ENCODE measurements at places on chromosomes 2 and 18. TPM values are rescaled to one million over a fixed set of nuclear protein-coding genes. Genes with fewer than 3 reads are reported as not detected.

DNA sequence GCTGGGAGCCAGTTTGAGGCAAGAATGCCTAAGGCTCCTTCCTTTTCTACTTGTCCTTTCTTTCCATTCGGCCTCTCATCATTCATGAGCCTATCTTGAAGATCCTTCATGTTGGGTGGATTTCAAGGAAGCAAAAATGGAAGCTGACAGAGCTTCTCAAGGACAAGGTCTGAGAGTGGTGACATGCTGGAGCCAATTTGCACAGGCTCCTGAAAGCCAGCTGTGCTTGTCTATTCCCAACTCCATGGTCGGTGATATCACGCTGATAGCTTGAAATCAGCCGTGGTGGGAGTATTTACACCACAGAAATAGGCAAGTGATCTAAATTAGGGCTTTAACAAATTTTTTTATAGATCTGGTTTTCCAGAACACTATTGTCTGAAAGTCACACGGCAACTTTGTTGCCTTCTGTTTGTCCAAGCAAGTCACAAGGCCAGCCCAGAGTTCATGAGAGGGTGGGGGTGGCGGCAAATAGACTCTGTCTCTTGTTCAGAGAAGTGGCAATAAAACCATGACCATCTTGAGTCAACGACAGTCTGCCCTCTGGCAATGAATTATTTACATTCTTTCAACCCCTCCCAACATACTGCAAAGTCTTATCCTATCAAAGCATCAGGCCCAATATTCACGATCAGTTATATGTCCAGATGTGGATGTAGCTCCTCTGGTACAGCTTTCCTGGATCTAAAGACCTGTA, 49.9 kb upstream of the SLC35F5 start:
- no peak for DNase-seq

DNA sequence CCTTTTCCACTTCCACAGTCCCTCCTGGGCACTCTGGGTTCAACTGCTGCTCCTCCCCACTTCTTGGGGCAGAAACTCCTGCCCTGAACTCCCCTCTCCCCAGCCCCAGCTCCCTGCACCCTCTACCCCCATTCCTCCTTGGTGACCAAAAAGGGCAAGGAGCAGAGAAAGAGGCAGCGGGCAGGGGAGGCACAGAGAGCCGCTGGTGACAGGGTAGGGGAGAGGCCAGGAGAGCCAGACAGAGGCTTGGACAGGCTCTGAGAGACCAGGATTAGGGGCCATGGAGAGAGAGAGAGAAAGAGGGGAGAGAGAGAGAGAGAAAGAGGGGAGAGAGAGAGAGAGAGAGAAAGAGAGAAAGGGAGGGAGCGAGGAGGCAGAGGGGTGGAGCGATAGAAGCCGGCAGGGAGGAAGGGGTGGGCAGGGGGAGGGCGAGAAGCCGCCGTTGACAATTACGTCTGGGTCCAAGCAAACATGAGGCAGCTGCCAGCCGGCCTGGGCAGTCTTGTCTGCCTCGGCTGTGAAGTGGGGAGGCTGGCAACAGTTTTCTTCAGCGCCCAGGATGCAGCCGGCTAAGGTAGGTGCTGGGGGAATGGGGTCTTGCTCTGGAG, at the start of gene KCNIP3:
Gene KCNIP3, plus strand, starts transcription at position 468 of the 608 bp plus-strand sequence. Its CDS starts 92 bp downstream, at position 560.
- DNase-seq: peak; percentile 52

- DNase-seq: no peak
These were observed 299.1 kb upstream of the SLC14A2 start for GRCh38 chr18:45316127-45316526.

The SULT1C2 gene
- not detected for total RNA-seq

The AKAIN1 gene
- total RNA-seq: 14.1 TPM

Measured in glutamatergic neuron (in vitro differentiated cells).